Pulmonary artery endothelial cell (primary cell): ENCODE measurements at places on chromosomes 2 and 18.

DNA sequence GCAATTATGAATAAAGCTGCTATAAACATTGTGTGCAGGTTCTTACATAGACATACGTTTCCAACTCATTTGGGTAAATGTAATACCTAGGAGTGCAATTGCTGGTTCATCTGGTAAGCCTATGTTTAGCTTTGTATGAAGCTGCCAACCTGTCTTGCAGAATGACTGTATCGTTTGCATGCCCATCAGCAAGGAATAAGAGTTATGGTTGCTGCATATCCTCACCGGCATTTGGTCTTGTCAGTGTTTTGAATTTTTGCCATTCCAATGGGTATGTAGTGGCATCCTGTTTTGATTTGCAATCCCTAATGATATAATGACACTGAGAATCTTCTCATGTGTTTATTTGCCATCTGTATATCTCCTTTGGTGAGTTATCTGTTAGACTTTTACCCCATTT, 20.7 kb downstream of the CCDC150 start:
- DNase-seq, result no peak

GRCh38 chr2:134739879-134740301, 21.1 kb upstream of the TMEM163 start:
- DNase-seq, result no peak

- no peak for DNase-seq
Measured at GRCh38 chr2:145543856-145544255, 1023.9 kb upstream of the ZEB2 start.

DNA sequence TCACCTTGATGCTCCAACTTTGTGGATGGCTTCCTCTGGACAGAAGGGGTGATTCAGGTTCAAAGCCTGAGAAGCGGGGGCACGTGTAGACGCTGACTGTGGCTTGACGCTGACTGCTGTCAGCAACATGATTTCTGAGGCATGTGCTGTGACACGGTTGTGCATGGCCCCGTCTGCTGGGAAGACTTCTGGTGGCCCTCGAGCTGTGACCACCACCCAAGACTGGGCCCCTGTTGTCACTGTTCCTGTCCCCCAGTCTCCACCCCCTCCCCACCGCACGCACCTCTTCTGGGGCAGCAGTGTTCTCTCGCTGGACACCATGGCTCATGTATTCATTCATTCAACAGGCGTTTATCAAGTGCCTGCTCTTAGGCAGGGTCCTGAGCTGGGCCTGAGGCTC, 245.0 kb downstream of the FAM210A start:
- no peak for DNase-seq

GRCh38 chr18:10249270-10249669, 205.2 kb upstream of the APCDD1 start:
- DNase-seq, result no peak

GRCh38 chr18:34709750-34710441, at the start of gene DTNA:
Gene DTNA, plus strand, starts transcription at chr18:34710298. Its CDS starts 45,679 bp downstream, at chr18:34755977.
- peak; percentile 55 for DNase-seq

DNA sequence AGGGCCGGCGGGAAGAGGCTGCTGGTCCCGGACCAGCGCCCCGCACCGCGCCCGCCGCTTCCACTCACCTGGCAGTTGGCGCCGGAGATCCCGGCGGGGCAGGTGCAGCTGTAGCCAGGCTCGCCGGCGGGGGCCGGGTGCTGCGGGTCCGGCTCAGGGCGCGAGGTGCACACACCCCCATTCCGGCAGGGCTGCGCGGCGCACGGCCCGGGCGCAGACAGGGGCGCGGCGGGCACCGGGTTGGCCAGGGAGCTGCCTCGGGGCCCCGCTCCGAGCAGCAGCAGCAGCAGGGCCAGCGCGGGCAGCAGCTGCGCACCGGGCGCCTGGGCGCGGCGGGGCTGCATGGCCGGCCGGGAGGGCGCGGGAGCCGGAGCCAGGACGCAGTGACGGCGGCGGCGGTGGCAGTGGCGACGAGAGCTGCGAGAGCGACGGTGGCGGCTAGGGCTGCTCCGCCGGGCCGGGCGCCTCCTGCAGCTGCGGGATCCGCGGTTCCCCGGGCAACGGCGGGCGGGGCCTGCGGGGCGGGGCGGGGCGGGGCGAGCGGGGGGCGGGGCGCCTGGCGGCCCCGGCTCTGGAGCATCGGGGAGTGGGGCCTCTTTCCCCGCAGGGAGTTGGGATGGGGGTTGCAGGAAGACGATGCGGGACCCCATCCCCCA, at the start of gene DNER:
DNER (minus strand) TSS at position 476 of the 656 bp plus-strand sequence; CDS start at position 344, 132 bp downstream.
- no peak for DNase-seq

GRCh38 chr2:152646775-152647174, 70.5 kb downstream of the PRPF40A start:
- DNase-seq, result no peak

- DNase-seq, result no peak
Measured at GRCh38 chr2:216426166-216426777, 14.0 kb downstream of the SMARCAL1 start.

DNA sequence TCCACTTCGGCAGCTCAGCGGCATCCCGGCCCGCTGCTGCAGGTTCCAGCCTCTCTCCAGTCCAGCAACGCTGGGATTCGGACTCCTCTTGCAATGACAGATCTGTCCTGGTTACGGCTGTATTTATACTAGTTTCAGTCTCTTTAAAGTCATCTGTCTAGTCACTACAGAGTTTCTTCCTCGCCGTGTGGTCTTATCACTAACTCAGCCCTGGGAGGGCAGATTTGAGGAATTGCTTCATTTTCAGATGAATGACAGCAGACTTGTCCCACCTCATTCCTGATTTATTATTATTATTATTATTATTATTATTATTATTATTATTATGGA, 2.2 kb downstream of the KLHL29 start:
- DNase-seq, result no peak

- DNase-seq, result no peak
Measured at GRCh38 chr18:75066021-75066880, 142.7 kb downstream of the PTGR3 start.

DNA sequence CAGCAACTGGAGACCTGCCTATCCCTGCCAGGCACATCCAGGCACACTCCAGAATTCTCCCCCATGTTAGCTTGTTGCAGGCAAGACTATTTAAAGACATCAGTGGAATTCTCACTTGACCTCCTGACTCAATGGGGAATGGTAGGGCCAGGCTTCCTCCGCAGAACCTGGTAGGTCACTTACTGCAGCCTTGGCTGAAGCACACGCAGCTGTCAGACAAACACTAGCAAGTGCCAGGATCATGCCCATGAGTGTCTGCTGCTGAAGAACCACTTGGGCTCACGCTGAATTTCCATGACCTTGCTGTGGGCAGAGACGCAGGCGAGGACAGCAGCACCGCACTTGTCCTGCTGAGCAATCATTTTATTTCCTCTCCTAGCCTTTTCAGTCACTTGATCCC, 3.2 kb downstream of the LRRC30 start:
- no peak for DNase-seq

GRCh38 chr2:182914852-182915251, 48.4 kb upstream of the FRZB start:
- DNase-seq, result no peak

GRCh38 chr2:160516547-160517365, 23.1 kb upstream of the RBMS1 start:
- no peak for DNase-seq

GRCh38 chr2:103174711-103175110, 412.9 kb downstream of the TMEM182 start:
- no peak for DNase-seq

GRCh38 chr2:168679741-168680310, 122.6 kb upstream of the NOSTRIN start:
- DNase-seq, result no peak

DNA sequence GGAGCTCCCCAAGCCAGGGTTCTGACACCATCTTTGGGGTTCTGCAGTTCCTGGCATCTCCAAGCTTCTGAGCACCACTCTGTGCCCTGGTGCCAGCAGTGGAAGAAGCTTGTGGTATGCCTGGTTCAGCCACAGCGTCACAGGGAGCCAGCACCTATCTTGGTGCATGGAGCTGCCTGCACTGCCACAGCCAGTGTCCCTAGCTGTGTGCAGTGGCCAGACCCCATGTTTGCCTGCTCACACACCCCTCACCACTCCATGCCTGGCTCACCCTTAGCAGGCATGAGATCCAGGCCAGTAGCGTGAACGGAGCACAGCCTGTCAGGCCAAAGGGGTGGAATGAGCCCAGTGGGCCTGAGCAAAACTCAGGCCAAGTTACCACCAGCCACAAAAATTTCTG, 290.2 kb upstream of the LRATD1 start:
- DNase-seq, result no peak

- DNase-seq, result no peak
Measured at GRCh38 chr2:158808426-158808825, 13.3 kb downstream of the DAPL1 start.

GRCh38 chr2:134233728-134234136, 20.1 kb upstream of the MGAT5 start:
- no peak for DNase-seq

DNA sequence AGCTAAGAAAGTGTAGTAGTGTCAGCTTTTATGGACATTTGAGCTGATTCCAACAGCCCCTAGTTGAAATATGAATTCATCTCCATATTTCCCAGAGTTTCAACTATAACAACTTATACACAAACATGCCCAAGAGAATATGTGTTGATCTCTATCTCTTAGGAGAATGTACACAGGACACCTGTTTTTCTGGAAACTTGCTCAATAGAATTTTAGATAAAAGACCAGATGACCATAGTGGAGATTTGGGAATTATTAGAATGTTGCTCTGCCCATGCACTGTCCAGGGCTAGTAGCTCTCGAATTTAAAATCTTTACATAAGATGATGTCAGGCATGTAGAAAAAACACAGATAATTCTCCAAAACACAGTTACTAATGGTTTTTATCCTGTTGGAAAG, 162.3 kb upstream of the VRK2 start:
- no peak for DNase-seq

DNA sequence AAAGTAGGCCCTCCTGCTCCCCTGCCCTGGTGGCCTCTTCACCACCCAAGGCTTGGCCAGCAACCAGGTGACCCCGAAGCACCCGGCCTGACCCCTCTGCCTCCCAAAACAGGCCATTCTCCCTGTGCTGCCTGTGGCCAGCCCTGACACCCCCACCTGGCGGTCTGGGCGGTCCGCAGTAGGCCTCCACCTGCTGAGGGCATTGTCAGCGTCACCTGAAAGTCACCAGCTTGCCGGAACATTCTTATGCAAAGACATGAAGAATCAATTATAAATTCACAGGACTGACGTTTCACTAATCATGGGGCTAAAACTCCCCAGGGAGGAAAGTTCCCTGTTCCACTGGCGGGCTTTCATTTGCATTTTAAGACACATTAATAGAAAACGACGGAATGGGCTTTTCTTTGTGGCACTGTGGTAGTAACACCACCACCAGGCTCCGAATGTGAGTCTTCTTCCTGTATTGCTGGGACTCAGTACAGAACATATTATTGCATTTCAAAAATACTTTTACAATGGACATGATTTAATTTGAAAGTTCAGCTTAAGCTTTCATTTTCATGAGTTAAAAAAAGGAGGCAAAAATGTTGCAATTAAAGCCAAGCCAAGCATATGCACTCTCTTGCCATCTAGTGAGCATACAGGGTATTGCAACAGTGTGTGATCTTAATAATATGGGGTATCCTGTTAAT, 57.4 kb downstream of the ADI1 start:
- DNase-seq, result no peak

DNA sequence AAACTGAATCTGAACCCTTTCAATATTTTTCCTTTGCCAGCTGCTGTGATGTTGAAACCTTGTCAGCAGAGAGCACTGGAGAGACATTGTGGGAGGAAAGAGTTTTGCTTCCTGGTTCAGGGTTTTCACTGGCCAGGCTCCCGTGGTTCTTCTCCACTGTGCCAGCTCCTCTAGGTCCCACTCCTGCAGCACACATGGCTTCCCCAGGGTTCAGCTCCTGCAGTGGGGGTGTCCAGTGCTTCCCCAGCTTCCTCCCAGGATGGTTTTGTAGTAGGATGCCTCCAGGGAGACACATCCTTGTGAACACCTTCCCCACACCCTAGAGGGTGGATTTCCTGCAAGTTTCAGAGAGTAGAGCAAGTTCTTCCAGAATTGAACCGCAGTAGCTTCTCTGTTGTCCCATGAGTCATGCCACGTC, 24.0 kb upstream of the SULT1C3 start:
- no peak for DNase-seq

DNA sequence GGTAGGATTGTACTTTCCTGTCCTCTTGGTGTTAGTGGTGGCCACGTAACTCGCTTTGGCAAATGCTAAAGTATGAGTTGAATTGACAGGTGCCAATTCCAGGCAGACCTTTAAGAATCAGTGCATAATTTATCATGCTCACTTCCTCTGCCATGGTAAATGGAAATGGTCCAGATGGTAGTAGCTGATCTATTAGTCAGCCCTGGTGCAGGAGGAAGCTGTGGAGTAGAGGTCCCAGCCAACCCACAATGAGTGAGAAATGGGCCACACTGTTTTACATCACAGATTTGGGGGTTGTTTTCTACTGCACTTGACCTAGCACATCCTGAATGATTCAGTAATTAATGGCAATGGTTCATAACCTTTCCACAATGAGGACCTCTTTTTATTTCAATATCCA, 104.4 kb downstream of the RGPD3 start:
- no peak for DNase-seq

DNA sequence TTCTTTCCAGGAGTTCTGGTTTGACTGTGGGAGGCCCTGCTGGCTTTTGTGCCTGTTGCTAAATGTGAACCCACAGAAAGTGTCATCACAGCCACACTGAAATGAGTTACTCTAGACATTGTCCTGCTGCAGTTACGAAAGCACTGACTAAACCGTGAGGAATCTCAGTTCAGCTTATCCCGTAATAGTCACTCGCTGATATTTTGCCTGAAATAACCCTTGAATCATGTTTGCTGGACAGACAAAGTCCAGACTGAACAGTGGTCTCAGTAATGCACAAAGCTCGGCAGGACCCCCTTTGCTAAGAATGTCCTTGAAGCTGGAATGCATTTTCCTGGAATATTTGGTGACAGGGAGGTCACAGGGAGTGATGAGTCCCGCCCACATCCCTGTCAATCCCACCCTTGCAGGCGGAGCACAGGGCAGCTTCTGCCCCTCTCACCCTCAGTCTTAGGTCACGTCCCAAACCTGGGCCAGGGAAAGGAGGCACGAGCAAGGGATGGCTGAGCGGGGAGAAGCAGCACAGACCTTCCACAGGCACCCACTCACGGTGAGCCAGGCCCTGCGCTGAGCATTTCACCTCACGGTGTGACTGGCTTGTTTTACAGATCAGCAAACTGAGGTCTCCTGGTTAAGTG, 53.4 kb downstream of the ADI1 start:
- DNase-seq, result no peak

GRCh38 chr2:100041946-100042345, 100.4 kb downstream of the AFF3 start:
- no peak for DNase-seq

GRCh38 chr2:227655454-227655853, 11.2 kb upstream of the SCYGR5 start:
- peak; percentile 17 for DNase-seq

GRCh38 chr2:118019821-118020220, 6.0 kb upstream of the CCDC93 start:
- DNase-seq, result no peak

DNA sequence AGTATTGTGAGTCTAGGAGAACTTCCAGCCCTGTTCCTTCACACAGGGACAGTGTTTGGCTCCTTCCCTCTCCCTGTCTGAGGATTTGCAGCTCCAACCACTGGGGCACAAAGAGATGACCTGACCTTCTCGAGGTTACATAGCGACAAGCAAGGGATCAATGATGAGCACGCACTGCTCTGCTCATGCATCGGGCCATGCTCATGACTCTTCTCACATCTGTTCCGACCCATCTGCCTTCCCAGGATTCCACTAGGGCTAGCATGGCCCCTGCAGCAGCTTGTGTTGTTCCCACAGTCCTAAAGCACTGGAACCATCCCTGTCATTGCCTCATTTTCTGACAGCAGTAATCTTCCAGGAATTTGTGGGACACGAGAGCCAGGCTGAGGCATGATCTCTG, 78.8 kb upstream of the ARHGAP28 start:
- no peak for DNase-seq

- DNase-seq, result no peak
Measured at GRCh38 chr2:57990118-57990725, 56.4 kb upstream of the VRK2 start.
